Heart left ventricle (tissue), 16 donors: ENCODE measurements at places on chromosomes 7 and 10. TPM values are rescaled to one million over a fixed set of nuclear protein-coding genes. Genes with fewer than 3 reads are reported as not detected.

SEMA3D gene
- 0.23 TPM for polyA plus RNA-seq

- no peak for DNase-seq
Observed at GRCh38 chr10:128429321-128429720, 303.1 kb upstream of the MKI67 start.

DNA sequence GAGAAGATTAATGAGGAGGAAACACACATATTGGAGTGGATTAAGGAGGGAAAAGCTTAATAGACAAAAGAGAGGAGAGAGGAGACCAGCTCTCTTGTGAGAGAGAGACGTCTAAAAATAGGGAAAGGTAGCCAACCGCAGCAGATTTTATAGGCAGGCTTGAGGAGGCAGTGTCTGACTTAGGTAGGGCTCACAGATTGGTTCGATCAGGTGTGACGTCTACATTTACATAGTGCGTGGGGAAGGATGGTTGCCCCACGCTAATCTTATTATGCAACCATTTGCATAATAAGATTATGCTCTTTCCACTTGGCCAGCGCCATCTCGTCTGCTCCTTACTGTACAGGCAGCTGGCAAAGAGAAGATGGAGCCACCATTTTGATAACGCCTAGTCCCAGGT is 122.0 kb downstream of the MARCHF5 start:
- no peak for DNase-seq

GRCh38 chr7:135815033-135815432 is 66.4 kb upstream of the FAM180A start:
- DNase-seq: no peak

GRCh38 chr7:111043561-111043960 is 47.4 kb upstream of the LRRN3 start:
- DNase-seq: no peak

TDRD1 gene
- polyA plus RNA-seq: 0.08 TPM

DNA sequence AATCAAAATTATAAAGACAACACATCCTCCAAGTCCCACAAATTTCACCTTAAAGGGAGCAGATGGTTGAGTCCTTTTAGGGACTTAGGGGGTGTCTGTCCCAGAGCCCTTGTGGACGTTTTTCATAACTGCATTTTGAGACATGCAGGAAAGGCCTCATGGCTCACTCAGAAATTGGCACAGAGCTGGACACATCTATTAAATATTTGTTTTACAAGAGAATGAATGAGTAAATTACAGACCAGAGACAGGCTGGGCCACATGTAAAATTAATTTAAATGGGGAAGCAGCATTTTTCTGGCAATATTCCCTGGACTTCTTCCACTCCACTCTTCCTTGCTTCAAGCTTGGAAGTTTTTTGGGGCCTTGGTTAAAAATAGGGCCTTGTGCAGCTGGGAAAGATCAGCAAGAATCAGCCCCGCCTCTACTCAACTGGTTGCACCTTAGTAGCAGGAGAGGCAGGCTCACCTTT is 20.0 kb downstream of the LAMB1 start:
- DNase-seq: no peak

AKR1C8 gene
- 0.46 TPM for polyA plus RNA-seq

NRAP gene
- polyA plus RNA-seq: 301 TPM

GRCh38 chr10:90977855-90978486 is 57.1 kb upstream of the ANKRD1 start:
- no peak for DNase-seq

TMEM26 gene
- polyA plus RNA-seq: 0.07 TPM

NEBL gene
- polyA plus RNA-seq: 187 TPM

ESYT2 gene
- 46.4 TPM for polyA plus RNA-seq

- DNase-seq: no peak
Observed at GRCh38 chr7:56256108-56256507, 139.9 kb upstream of the NUPR2 start.

DNA sequence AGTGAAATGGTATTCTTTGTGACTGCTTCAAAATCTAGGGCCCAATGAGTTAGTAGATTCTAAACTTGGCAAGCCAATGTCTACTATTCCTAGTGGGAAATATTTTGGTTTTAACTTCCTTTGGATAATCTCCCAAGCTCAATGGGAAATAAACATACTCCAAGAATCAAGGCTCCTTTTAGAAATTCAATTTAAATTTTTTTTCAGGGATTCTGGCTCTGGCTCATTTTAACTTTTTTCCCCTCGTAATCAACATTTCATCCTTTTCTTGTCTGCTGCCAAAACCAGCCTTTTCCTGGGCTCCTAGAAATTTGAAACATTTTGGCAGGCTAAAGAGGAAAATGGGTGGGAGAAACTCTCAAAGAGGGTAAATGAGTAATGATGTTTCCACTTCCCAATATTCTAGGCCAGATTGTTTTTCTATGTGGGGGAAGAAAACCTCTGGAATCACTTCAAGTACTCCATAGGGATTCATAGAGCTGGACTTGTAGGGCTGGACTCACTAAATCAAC is 85.6 kb upstream of the AGR3 start:
- DNase-seq: no peak

ZNF679 gene
- not detected for polyA plus RNA-seq

DNA sequence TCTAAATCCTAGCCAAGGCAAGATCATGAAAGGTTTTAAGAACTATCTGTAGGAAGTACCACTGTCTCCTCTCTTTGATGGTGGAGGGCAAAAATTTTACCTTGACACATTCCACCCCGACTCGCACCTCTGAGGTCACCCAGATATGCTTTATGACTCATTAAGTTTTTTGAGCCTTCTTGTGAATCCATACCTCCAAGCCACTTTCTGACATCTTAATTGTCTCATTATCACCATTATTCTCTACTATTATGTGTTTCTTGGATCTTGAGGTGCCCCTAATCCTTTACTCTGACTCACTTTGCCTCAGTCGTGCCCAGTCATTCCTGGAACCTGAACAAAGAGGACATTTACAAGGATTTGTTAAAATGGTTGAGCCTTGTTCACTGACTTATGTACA is 146.6 kb downstream of the RAPGEF5 start:
- DNase-seq: no peak

- peak; percentile 83 for DNase-seq
Observed at GRCh38 chr10:8054494-8055407, at the start of gene GATA3. GATA3 (plus strand) TSS chr10:8054688; CDS start chr10:8055656, 968 bp downstream.

GRCh38 chr7:142594078-142594477 is 155.2 kb upstream of the PRSS1 start:
- no peak for DNase-seq

DNA sequence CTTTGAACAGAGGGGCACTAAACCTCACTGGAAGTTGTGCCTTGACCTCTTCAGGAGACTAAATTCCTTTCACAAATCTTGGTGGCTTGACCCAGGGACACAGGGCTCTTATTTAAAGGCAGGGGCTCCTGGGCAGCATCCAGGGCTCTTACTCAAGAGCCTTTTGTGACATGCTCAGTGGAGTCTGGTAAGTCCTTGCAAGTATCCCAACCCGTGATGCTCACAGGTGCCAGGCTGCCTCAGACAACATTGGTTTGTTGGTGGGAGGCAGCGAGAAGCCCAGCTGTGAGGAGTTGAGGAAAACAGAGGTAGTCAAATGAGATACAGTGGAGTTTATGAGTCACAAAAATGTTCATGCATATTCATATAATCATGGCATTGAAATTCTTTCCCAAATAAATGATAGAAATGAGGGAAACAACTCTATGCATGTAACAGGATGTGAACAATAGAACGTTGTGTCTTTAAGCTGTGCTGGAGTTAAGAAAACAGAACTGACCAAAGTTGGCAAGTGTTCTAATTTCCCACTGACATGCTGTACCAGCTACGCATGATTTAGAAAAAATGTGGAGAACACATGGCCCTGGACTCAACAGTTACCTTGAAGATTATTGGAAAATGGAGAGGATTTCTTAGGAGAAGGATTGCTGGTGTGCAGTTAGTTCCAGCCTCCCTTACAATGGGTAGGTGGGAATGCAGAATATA is 654.5 kb upstream of the COBL start:
- DNase-seq: no peak

GRCh38 chr10:88057720-88058119 is 194.3 kb downstream of the PTEN start:
- no peak for DNase-seq

GRCh38 chr7:3244241-3244814 is 56.7 kb upstream of the SDK1 start:
- DNase-seq: no peak

- DNase-seq: peak; percentile 61
Observed at GRCh38 chr7:45328403-45328981, 170.9 kb downstream of the RAMP3 start.

HHEX gene
- polyA plus RNA-seq: 2.6 TPM

DNA sequence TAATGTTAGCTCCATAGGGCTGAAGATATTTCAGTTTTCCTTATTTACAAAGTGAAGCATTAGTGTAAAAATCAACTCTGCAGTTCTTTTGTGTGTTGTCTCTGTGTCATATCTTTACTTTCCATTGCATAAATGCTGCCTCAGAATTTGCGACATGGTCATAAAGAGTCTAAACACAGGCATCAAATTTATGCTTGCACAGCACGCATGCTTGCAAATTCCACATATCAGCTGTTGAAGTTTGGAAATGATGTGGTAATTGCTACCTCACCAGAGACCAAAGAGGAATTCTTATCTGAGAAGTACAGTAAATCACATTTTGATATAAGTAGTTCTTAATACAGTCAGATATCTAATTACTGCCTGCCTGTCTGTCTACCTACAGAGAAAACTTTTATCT is 348.2 kb upstream of the GRM3 start:
- DNase-seq: no peak

GRCh38 chr10:102585026-102585425 is 59.3 kb upstream of the TRIM8 start:
- no peak for DNase-seq

GRCh38 chr7:100367676-100368613 is 5.3 kb upstream of the PILRA start:
- no peak for DNase-seq

RELN gene
- polyA plus RNA-seq: 1.7 TPM

GRCh38 chr10:3271354-3272115 is 99.0 kb upstream of the PITRM1 start:
- DNase-seq: peak; percentile 48

- DNase-seq: no peak
Observed at GRCh38 chr7:112423987-112424386, 26.3 kb upstream of the IFRD1 start.

GRCh38 chr10:14309593-14309992 is 21.1 kb downstream of the FRMD4A start:
- no peak for DNase-seq

DNA sequence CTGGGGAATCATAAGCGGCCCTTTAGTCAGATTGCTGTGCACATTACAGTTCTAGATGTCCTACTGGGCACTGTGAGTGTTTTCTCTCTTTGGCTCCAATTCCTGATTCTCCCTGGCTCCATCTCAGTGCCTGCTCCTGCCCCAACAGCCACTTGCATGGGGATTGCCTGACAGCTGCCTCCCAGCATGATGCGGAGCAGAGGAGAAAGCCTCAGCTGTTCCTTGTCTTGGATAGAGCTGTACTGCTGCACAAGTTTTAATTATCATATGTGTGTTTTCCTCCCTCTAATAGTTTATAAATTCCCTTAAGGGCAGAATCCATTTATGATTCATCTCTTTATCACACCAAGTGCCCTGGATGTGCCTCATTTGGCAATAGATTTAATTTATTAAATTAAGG is 285.8 kb upstream of the COBL start:
- no peak for DNase-seq

- DNase-seq: no peak
Observed at GRCh38 chr10:60817398-60817805, 39.1 kb downstream of the CDK1 start.

LEP gene
- polyA plus RNA-seq: 0.34 TPM

TSPAN33 gene
- 5.6 TPM for polyA plus RNA-seq

DNA sequence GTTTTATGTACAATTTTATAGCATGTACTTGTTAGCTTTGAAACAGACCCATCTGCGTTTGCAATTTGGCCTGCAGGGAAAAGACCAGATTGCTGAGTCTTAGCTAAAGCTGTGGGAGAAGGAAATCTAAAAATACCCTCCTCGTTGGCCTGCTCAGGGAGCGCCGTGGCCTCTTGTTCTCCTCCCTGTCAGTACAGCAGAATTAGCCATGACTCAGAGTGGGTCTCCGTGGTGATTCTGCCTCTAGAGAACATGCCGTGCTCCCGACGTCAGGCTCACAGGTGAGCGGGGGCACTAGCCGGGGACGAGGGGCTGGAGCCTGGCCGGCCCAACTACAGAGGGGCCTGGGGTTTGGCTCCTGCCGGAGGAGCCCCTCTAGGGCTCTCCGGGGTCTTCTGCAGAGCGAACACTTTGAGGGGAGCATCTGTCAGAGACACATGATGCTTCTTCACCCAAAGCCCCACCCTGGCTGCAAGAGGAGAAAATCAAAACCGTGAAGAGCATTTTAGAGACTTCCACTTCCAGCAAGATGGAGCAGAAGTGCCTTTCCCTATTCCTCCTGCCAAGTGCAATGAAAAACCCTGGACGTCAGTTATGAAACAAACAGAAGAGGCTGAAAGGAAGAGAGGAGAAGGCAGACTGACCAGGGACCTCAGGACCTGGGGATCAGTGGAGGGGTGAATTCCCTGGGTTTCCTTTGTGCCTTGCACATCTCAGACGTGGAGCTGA is 98.9 kb downstream of the LHPP start:
- peak; percentile 80 for DNase-seq

HTR5A gene
- polyA plus RNA-seq: not detected

- no peak for DNase-seq
Observed at GRCh38 chr7:101633511-101633910, 4.4 kb upstream of the MYL10 start.

IQUB gene
- polyA plus RNA-seq: not detected

DNA sequence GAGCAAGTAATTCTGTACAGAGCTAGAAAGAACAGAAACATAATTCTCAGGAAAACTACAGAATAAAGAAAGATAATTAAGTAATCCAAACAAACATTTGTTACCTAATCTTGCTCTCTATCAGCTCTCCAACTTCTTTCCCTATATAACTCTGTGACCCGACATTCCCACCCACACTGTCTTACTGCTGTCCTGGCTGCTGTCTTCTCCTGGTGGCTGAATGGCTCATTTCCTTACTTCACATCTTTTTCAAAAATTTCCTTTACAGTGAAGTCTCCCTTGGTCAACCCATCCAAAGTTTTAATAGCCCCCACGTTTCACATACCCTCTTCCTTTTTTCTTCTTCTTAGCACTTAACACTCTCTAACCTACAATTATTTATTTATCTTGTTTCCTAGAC is 64.0 kb downstream of the HYCC1 start:
- DNase-seq: no peak

DNA sequence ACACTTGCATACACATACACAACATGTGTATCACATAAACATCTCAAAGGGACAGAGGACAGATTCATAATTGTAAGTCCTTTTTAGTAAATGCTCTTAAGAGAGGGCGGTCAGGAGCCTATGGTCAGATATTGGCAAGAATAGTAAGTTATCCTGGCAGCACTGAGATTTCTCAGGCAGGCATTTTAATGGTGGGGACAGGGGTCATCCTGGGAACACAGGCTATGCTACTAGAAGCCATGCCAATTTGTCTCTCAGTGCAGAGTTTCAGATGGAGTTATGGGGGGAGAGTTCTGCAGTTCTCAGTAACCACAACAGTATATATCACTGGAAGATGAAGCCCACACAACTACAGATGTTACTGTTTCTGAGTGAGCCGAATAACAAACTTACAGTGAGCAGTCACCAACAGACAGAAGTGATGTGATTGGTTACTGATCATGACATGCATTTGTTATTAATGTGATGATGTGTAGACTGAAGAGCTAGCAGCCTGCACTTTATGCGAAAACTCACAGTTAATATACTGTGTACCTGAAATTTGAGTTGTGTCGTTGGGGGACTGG is 16.4 kb downstream of the ZNF487 start:
- no peak for DNase-seq

CALML3 gene
- not detected for polyA plus RNA-seq
